ENCODE measurements at places on chromosomes 3 and 15.

DNA sequence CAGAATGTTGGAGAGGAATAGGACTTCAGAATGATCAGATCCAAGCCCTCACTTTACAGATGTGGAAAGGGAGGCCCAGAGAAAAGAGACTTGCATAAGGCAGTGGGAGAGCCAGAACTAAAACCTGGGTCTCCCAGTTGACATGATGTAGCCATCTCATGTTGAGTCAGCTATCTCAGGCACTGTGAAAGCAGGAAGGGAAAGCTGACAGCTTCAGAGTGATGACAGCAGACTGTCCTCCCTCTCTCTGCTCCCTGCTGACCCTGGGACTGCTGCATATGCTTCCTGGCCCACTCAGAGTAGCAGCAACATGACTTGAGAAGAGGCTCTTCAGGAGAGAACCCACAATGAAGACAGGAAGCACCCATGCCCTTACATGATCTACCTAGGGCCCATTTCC lies 14.7 kb downstream of the FHIT start:
- no peak for DNase-seq

- DNase-seq: no peak
Measured at GRCh38 chr3:52029053-52029452, 27.3 kb downstream of the DUSP7 start.

GRCh38 chr3:42345811-42346210 lies 64.6 kb downstream of the LYZL4 start:
- DNase-seq: no peak

GRCh38 chr15:41022487-41023090 lies 69.3 kb downstream of the CHAC1 start:
- peak; percentile 25 for DNase-seq

- no peak for DNase-seq
Measured at GRCh38 chr15:58410353-58410752, 21.4 kb upstream of the LIPC start.

DNA sequence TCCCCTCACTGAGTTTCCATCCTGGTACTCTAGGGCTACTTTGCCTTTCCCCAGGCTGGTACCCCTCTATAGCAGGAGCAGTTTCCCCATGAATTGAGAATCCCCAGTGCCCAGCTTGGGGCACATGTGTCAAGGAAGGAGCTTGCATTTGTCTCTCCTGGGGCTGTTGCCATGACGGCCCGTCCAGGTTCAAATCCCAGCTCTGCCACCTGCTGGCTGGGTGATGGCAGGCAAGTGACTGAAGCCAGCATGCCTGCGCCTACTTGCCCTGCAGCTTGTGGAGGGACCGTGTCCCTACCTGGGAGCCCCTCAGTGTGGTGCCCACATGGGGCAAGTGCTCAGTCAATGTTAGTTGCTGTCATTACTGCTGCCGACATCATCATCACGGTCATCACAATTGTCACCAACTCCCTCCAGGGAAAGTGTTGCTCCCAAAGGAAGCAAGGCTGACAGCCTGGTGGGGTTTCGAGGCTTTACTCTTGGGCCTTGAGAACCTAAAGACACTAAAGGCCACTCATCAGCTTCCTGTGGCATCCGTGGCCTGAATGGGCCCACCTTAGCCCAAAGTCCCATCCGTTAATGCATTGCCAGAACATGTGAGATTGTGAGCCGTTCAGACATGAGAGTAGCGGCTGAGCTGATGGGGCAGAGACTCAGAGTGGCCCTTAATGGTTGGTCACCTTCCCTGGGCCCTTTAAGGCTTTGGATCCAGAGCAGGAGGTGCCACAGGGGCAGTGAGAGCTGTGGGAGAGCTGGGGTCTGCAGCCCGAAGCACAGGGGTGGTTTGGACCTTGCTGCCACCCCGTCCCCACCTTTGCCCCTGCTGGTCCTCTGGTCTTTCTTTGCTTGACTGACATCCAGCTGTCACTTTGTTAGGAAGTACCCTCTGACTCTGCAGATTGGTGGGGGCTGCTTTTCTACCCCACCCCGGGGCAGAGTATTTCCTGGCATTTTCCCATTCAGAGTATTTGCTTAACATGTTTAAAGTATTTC lies 144.4 kb downstream of the DNAJB8 start:
- DNase-seq: no peak

DNA sequence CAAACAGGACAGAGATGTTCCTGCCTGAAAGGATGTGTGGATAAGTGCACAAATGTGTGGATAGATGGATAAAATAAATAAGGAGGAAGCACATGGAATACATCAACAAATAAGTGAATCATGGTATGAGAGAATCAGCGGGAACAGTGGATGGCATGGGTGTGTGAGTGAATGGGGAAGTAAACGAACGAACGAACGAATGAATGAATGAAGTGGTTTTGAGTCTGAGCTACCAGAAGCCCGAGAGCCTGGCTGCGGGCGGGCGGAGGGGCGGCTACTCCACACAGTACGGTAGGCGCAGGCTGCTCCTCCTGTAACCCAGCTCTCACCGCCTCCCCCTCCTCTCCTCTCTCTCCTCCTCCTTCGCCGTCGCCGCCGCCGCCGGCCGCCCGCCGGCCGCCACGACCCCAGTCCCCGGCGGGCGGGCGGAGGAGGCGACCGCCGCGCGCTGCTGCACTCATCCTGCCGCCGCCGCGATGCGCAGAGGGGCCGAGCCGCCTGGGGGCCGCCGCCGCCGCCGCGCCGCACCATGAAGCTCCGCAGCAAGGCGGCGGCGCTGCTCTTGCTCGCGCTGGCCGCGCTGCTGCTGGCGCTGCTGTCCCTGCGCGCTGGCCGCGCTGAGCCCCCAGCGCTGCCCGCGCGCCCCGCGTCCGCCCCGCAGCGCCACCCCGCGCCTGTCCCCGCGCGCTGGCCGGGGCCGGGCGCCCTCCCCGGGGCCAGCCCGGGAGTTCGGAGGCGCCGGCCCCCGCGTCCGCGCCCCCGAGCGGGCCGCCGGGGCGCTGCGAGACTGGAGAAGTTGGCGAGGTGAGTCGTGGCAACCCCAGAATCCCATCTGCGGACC lies at the start of gene GXYLT2:
GXYLT2 (plus strand) TSS at position 342 of the 841 bp plus-strand sequence; CDS start at position 530, 188 bp downstream.
- DNase-seq: no peak

GRCh38 chr15:47803767-47804166 lies 86.5 kb downstream of the SEMA6D start:
- DNase-seq: no peak

- no peak for DNase-seq
Measured at GRCh38 chr3:186746008-186746407, 28.8 kb downstream of the KNG1 start.

DNA sequence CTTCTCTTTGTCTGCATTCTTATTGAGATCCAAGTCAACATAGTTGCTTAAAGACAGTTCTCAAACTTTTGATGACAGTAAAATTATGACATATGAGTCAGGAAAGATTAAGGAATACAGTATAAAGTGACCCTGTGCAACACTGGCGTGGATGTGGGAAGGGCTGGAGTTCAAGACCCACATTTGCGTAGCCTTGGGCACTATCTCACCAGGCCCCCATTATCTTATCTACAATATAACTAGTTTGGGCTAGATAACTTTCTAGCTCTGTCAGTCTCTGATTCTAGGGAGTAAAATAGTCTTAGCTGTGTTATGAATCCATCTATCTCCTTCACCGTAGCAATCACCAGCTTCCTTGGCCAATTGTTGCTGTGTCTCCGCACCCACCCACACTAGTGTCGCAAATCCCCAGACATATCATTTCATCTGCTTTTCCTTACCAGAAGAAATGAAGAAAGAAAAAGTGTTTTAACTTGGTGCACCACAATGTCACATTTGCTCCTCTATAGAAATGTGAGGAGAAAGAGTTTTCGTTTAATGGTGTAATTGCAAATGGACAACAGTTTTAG lies 14.9 kb upstream of the TM4SF4 start:
- DNase-seq: no peak

- no peak for DNase-seq
Measured at GRCh38 chr3:3160826-3161225, 18.7 kb downstream of the CRBN start.

GRCh38 chr15:99962006-99962561 lies 228.8 kb upstream of the LYSMD4 start:
- DNase-seq: no peak

GRCh38 chr3:23067116-23067515 lies 136.0 kb upstream of the UBE2E2 start:
- no peak for DNase-seq

GRCh38 chr3:95521396-95521795 lies 1293.0 kb upstream of the EPHA6 start:
- no peak for DNase-seq

DNA sequence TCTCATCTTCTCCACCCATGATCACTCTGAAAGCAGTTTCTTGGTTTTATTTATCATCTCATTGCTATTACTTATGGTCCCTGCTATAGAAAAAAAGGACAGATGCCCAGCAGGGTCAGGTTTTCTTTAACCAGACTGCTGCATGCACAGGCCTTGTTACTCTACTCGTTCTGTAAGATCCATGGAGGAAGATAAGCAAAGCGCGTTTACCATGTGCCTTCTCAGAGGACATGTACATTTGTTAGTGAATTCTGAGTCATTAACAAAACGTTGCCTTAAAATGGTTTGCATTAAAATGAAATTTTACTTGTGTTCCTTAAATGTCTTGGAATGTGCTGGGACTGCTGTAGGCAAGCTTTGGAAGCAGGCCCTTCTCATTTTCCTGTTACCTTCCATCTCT lies 657.3 kb upstream of the KCNMB2 start:
- DNase-seq: no peak

DNA sequence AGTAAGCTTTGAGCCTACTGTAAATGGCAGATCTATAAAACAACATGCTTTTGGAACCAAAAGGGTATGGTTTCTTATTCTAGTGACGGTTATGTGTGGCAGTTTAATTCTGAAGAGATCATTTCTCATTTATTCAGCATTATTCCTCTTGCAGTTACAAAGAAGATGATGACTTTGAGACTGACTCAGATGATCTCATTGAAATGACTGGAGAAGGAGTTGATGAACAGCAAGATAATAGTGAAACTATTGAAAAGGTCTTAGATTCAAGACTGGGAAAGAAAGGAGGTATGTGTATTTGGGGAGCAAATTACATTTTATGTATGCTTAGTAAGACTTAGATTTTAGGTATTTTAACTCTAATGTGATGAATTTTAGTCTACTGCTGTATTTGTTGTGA lies 41.5 kb downstream of the CHD2 start:
- DNase-seq: no peak

- peak; percentile 86 for DNase-seq
Measured at GRCh38 chr15:74598126-74598842, 17.4 kb upstream of the CLK3 start.

GRCh38 chr3:161890147-161890625 lies 393.6 kb downstream of the OTOL1 start:
- DNase-seq: no peak

DNA sequence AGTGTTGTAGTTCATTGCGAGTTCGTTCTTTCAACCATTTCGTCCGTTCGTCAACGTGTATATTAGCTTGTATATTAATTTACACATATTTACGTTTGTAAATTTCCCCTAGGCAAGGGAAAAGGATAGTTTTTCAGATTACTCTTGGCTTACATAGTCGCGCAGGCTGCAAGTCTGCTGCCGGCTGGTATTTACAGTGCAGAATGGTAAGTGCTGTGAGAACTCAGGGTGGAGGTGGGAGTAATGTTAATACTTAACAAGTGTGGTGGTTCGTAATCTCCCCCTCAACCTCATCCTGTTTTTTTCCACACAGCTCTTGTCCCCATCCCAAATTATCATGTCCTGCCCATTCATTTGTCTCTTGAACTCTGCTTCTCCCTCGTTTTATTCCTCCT lies 766 bp downstream of the FAM98B start:
- no peak for DNase-seq

- no peak for DNase-seq
Measured at GRCh38 chr3:87219611-87220010, 7.5 kb upstream of the CHMP2B start.

DNA sequence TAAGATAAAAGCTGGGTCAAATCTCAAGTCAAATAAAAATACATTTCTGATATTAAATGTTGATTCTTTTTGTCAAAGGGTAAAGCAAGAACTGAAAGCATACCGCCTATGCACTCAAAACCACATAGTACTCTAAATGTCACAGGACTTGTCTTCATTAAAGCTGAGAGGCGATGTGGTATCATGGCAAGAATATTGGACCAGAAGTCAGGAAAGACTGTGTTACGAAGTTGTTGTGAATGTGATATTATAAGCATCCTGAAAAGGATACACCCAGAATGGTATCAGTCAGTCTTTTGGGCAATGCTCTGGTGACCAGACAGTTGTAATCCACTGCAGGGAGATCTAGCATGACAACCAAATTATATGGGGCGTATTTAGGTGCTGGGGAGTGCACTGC lies 33.8 kb downstream of the TIGIT start:
- DNase-seq: no peak

GRCh38 chr15:80367094-80367493 lies 37.1 kb upstream of the ARNT2 start:
- no peak for DNase-seq

- DNase-seq: no peak
Measured at GRCh38 chr15:56366211-56366610, 985 bp downstream of the TEX9 start.

- DNase-seq: no peak
Measured at GRCh38 chr3:100882571-100882984, 110.6 kb downstream of the ABI3BP start.

DNA sequence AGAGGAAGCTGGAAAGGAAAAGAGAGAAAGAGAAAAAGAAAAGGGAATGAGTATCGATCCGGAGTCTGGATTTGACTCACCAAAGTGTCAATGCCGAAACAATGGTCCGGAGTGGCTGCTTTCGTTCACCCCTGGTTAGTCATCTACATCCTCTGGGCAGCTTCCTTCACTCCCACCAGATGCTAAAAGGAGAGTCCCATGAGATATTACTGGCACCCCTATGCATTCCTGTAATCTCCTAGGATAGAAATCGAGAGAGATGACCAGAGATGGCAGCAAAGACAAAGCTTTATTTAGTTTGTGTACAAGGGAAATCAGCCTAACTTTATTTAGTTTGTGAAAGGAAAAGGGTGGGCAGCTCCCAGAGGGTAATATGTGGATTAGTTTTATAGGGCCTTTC lies 622.2 kb downstream of the ZPLD1 start:
- no peak for DNase-seq

GRCh38 chr3:170585937-170586310 lies at the start of gene SLC7A14:
SLC7A14 (minus strand) TSS chr3:170586075; CDS start chr3:170526936, 59,139 bp downstream.
- DNase-seq: no peak

GRCh38 chr3:35745351-35745750 lies 106.0 kb downstream of the ARPP21 start:
- DNase-seq: no peak

- no peak for DNase-seq
Measured at GRCh38 chr15:33059184-33059583, 135.3 kb downstream of the FMN1 start.

DNA sequence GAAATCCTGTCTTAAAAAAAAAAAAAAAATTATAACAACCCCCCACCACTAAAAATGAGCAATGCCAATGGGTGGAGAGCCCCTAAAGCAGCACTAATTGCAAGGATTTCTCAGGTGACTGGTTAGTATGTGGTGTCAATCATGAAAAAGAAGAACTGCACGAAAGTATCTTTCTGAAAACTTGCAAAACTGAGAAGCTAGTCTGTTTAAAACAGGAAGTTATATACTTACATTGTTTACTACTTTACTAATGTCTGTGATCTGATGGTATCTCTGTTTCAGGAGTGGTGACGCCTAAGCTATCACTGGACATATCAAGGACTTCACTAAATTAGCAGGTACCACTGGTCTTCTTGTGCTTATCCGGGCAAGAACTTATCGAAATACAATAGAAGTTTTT lies at the start of gene CCR3:
CCR3 (plus strand) TSS at position 341 of the 400 bp plus-strand sequence. CDS start 22,699 bp downstream, outside the sequence.
- no peak for DNase-seq

All from left renal pelvis (tissue), 4 donors.